Esophagus muscularis mucosa (tissue), 4 donors: ENCODE measurements at places on chromosomes 2 and 18. TPM values are rescaled to one million over a fixed set of nuclear protein-coding genes. Genes with fewer than 3 reads are reported as not detected.

Gene SERPINB10
- not detected for total RNA-seq

Gene SERPINB11
- total RNA-seq = not detected

Gene EML6
- total RNA-seq = 0.75 TPM

Gene SLC9A4
- total RNA-seq = not detected

Gene RHOB
- 1,077 TPM for total RNA-seq

Gene GALNT13
- 0.50 TPM for total RNA-seq

Gene KCNG2
- total RNA-seq = not detected

Gene SAG
- total RNA-seq = not detected

- no peak for DNase-seq
- no peaks in the 10 kb centered on the region for H3K36me3 ChIP-seq
- no peaks in the 10 kb centered on the region for H3K27me3 ChIP-seq
- H3K4me3 ChIP-seq = no peak overlapping the region
- peaks cover 54% of the 10 kb centered on the region for H3K4me1 ChIP-seq
Observed at GRCh38 chr2:174594456-174594855, 3.1 kb downstream of the WIPF1 start.

GRCh38 chr18:5998907-5999306 lies 103.6 kb upstream of the TMEM200C start:
- no peak overlapping the region for H3K27ac ChIP-seq
- DNase-seq = no peak
- no peaks in the 10 kb centered on the region for H3K27me3 ChIP-seq
- no peak overlapping the region for H3K4me3 ChIP-seq
- H3K4me1 ChIP-seq = no peaks in the 10 kb centered on the region
- no peaks in the 10 kb centered on the region for H3K36me3 ChIP-seq

DNA sequence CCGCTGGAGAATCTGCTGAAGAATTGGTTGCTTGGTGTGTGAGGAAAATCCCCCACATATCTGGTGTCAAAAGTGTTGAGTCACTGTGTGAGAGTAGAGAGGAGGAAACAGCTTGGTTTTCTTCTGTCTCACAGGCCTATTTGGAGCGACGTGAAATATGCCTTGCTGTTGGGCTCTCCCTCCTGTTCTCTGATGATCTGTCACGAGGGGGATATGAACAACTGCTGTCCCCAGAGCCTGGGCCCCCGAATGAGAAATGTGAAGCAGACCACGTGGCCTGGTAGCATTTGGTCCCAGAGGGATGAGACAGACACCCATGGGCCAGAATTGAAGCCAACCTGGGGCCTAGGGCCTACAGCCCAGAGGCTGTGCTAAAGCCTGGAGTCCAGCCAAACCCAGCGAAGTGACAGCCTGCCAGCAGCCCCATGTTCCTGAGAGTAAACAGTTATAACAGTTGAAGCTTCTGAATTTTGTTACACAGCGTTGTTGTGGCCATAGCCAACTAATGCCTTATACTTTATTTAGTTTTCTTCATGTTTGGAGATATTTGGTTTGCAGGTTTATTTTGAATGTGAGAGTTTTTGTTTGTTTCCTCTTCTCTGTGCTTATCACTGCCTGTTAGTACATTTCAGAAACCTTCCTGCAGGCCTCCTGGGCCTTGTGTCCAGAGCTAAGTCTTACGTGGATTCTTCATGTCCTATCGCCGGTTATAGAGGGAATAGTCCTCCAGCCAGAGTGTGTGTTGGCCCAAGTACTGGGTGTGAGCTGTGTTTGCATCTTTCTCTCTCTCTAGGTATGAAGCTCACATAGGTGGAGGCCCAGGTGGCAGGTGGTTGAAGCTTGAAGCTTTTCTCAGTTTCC lies 18.7 kb upstream of the COLEC12 start:
- no peak for DNase-seq
- H3K36me3 ChIP-seq = no peaks in the 10 kb centered on the region
- no peak overlapping the region for H3K4me3 ChIP-seq
- no peaks in the 10 kb centered on the region for H3K27me3 ChIP-seq

DNA sequence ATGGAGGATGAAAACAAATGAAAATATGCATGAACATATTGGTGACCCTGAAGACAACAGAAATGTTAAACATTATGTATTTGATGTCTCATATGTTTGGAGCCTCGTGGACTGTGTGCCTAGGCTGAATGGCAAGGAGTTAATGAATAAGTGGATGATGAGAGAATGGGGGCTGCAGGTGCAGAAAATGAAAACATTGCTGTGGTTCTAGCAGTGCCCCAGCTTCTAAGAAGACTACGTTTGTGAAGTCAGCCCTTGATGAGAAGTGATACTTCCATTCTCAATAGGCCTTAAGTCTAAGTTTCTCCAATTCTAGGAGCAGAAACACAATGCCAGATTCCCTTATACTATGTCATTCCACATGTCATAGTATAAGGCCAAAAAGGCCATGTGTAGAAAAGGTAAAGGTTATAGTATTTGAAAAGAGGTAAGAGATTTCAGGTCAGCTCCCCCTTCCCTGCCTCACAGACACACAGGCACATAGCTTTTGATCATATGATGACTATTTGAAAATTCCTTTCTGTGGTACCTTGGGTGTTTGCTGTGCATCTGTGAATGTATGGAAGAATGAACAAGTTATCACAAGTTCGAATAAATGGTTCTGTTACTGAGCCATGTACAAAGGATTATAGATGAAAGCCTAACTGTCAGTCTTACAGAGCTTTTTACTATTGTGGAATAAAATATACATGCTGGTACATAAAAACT lies 280.8 kb downstream of the SETBP1 start:
- H3K4me1 ChIP-seq = peaks cover 18% of the 10 kb centered on the region
- no peak for DNase-seq
- H3K27ac ChIP-seq = no peak overlapping the region

DNA sequence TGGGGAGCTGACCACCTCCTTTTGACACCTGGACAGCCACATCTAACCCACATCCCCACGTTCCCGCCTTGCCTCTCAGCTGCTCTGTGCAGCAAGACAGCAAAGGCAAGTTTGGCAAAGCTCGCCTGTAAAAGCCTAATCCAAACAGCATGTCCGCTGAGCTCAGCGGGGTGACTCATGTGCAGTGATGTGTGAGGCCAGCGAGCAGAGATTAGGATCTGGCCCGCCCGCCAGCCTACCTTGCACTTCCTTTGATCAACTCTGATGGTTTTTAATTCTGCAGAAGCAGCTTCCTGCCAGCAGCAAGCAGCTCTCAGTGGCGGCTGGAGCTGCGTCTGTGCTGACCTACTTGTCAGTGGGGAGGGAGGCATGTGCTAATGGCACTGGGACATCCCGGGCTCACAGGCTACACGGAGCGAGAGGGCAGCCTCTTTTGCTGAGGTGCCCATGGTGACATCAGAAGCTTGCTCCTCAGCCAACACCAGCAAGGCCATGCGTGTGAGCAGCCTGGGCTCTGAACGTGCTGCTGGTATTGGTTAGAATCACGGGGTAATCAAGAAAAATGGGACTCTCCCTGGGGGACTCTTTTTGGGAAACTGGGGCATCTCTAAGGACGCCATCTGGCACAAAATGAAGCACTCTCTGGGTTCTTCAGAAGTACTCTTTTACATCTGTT lies 36.0 kb upstream of the EML4 start:
- H3K4me1 ChIP-seq = peaks cover 65% of the 10 kb centered on the region
- peak; percentile 95 for DNase-seq
- H3K27me3 ChIP-seq = no peaks in the 10 kb centered on the region
- peak overlapping the region; percentile 80 for H3K27ac ChIP-seq
- H3K4me3 ChIP-seq = peak overlapping the region; percentile 29
- H3K36me3 ChIP-seq = no peaks in the 10 kb centered on the region

DNA sequence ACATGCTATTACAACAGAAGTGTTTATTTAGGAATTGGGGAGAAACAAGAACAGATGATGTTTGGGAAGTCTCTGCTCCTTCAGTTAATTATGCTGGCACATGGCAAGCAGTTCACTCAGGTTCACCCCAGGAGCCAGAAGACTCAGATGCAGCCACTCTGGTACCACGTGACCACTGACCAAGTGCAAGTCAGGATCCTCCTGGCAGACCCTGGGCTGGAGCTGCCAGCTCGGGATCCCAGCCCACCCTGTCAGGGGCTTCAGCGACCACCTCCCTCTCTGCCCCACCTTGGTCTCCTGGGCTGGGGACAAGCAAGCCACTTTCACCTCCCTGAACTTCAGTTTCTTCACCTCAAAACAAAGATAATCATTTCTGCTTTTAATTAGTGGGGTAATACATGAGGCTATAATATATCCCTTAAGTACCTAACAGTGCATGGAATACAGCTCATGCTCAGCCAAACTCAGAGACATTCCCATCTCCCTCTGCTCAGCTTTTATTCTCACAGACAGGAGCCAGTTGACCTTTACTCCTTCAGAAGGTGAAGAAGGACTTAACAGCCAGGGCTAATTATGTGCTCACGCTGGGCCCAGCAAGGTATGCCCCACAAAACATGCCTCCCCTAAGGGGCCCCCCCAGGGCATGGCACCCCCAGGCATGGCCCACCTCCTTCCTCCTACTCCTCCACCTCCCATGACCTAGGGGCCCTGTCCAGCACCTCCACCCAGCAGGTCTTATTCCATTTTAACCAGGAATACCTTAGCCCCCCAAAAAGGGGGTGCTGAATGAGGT lies 11.8 kb downstream of the CRACDL start:
- H3K4me1 ChIP-seq = no peaks in the 10 kb centered on the region
- no peak for DNase-seq
- H3K27me3 ChIP-seq = peaks cover 7% of the 10 kb centered on the region
- H3K36me3 ChIP-seq = no peaks in the 10 kb centered on the region
- no peak overlapping the region for H3K4me3 ChIP-seq

GRCh38 chr18:59743566-59743965 lies 46.3 kb upstream of the CCBE1 start:
- H3K4me3 ChIP-seq = no peak overlapping the region
- no peak for DNase-seq
- no peak overlapping the region for H3K27ac ChIP-seq
- H3K4me1 ChIP-seq = no peaks in the 10 kb centered on the region
- no peaks in the 10 kb centered on the region for H3K36me3 ChIP-seq

DNA sequence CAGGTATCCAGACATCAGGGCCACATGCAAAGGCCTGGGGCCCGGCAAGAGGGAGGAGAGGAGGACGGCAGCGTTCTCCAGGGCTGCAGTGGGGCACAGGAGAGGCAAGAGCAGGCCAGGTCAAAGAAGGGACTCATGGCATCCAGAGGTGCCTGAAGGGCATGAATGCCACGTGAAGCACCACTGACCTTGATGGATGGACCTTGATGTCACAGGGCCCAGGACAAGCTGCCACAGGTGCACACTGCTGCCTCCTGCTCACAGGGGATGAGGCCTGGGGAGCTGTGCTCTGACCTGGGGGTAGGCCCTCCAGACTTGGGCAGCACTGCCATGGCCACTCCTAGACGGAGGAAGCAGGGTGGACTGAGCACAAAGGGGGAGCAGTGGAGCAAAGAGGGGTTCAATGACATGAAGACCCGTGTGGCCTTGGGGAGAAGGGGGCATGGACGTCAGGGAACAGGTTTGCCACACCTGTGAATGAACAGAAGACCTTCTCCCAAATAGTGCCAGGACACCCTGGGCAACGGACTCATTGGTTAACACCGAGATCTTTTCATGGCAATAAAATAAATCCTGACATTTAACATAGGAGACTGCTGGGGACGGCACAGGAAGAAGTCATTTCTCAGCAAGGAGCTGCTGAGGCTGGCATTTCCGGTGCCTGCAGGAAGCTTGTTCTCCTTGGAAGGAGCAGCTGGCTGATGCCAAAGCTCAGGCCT lies 65.6 kb downstream of the EMX1 start:
- no peak overlapping the region for H3K27ac ChIP-seq
- peaks cover 35% of the 10 kb centered on the region for H3K4me1 ChIP-seq
- no peak for DNase-seq
- no peaks in the 10 kb centered on the region for H3K27me3 ChIP-seq
- no peak overlapping the region for H3K4me3 ChIP-seq

- peaks cover 20% of the 10 kb centered on the region for H3K36me3 ChIP-seq
- DNase-seq = no peak
- H3K27ac ChIP-seq = peak overlapping the region; percentile 78
Observed at GRCh38 chr2:150471813-150472510, 15.5 kb downstream of the RND3 start.

- no peaks in the 10 kb centered on the region for H3K27me3 ChIP-seq
- DNase-seq = no peak
- H3K27ac ChIP-seq = peak overlapping the region; percentile 25
- H3K36me3 ChIP-seq = peaks cover 21% of the 10 kb centered on the region
- H3K4me3 ChIP-seq = no peak overlapping the region
- H3K4me1 ChIP-seq = peaks cover 43% of the 10 kb centered on the region
Observed at GRCh38 chr2:105885456-105885855, 140.7 kb downstream of the NCK2 start.

GRCh38 chr2:16387461-16387984 lies 278.1 kb downstream of the CYRIA start:
- DNase-seq = peak; percentile 29
- H3K27ac ChIP-seq = no peak overlapping the region
- H3K4me3 ChIP-seq = no peak overlapping the region
- H3K27me3 ChIP-seq = no peaks in the 10 kb centered on the region
- no peaks in the 10 kb centered on the region for H3K36me3 ChIP-seq

- H3K4me3 ChIP-seq = peak within 1 kb of the TSS; percentile 78
- peaks cover 36% of the 10 kb centered on the region for H3K4me1 ChIP-seq
- H3K36me3 ChIP-seq = peaks cover 17% of the 10 kb centered on the region
- H3K27ac ChIP-seq = peak within 1 kb of the TSS; percentile 100
- no peaks in the 10 kb centered on the region for H3K27me3 ChIP-seq
Observed at GRCh38 chr2:156332534-156333273, at the start of gene NR4A2. Gene NR4A2 (minus strand): TSS chr2:156332721. CDS start chr2:156330186, 2,535 bp downstream.

DNA sequence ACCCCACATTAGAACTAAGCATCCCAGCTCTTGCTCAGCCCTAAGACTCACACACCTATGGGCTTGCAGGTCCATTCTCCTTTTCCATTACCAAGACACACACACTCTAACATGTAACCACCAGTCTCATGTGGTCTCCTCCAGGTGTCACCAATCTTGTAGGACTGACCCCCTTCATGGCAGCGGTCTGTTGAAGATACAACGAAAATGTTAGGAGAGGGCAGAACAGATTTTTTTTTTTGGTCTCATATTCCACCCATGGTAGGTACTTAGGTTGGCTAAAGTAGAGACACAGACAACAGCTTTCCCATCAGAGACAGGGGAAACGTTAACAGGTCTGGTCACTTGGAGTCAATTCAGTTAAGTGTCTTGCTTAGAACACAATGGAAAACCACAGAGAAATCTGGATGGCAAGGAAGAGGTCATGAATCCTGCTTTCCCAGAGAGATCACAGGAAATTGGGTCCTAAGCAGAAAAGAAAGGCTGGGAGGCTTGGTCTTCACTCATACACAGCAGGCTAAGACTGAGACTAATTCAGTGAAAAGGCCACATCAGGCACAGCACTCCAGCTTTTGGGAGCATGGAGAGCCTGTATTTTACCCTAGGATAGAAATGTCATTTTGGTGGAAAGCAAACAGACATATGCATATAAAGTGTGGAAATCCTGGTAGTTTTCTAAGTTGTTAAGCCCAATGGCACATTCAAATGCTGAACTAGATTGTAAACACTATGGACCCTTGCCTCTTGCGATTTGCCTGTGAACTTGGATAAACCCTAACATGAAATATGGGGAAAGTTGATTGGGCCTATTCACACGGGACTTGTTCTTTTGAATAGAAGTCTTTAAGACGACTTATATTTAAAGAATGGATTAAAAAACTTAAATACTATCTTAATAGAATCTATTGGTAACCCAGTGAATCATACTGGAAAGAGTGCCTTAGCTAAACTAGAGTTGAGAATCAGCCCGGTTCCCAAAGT lies 3.8 kb downstream of the FN1 start:
- peaks cover 69% of the 10 kb centered on the region for H3K4me1 ChIP-seq
- H3K27ac ChIP-seq = peak overlapping the region; percentile 97
- no peaks in the 10 kb centered on the region for H3K27me3 ChIP-seq
- no peak for DNase-seq

GRCh38 chr18:56327191-56327885 lies 311.1 kb downstream of the TXNL1 start:
- no peaks in the 10 kb centered on the region for H3K27me3 ChIP-seq
- H3K27ac ChIP-seq = no peak overlapping the region
- H3K4me1 ChIP-seq = peaks cover 12% of the 10 kb centered on the region
- H3K36me3 ChIP-seq = no peaks in the 10 kb centered on the region
- peak; percentile 86 for DNase-seq

- no peak overlapping the region for H3K27ac ChIP-seq
- no peaks in the 10 kb centered on the region for H3K4me1 ChIP-seq
Observed at GRCh38 chr18:36264283-36264682, 33.2 kb upstream of the FHOD3 start.
